Stimulated activated CD8-positive, alpha-beta memory T cell treated with anti-CD3 and anti-CD28 coated beads, Interleukin-4, amount 100 ng/mL, for 48 hours (primary cell): ENCODE measurements at places on chromosomes 2 and 18.

GRCh38 chr2:19810148-19810547 is 91.6 kb downstream of the TTC32 start:
- no peak for DNase-seq

DNA sequence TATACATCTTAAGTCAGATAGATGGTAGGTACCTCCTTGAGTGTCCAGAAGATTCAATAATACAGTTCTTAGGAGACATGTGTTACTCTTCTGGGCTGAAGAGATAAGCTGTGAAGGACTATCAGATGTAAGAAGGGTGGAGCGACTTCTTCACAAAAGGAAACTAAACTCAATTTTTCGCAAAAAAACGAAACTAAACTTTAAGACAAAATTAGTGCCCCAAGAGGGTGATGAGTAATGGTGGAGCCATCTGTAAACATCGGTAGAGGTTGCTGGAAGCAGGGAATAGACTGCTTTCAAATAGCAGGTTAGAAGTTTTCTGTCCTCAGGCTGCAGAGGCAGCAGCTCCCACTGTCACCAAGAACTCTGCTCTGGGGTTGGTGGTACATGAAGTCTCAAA is 111.6 kb upstream of the TACR1 start:
- DNase-seq: no peak

- no peak for DNase-seq
These were observed 16.5 kb downstream of the SPATA3 start for GRCh38 chr2:231012463-231012862.

- no peak for DNase-seq
These were observed 114.1 kb downstream of the RND3 start for GRCh38 chr2:150373374-150373773.

DNA sequence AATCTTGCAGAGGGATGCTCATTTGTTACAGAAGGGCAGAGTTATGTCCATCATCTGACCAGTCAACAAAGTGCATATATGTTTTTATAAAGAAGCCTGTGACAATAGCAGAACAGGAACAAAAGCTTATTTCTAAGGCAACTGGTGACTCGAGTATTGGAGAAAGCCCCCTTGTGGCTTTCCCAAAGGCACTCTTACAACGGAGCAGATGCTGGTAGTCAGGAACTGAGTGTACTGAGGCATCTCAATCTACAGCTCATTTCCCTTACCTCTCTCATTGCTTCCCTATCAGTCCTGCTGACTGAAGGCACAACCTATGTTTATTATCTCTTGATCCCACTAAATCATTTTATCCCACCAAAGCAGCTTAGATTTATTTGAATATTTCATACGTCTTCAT is 557.1 kb upstream of the CHAC2 start:
- no peak for DNase-seq

DNA sequence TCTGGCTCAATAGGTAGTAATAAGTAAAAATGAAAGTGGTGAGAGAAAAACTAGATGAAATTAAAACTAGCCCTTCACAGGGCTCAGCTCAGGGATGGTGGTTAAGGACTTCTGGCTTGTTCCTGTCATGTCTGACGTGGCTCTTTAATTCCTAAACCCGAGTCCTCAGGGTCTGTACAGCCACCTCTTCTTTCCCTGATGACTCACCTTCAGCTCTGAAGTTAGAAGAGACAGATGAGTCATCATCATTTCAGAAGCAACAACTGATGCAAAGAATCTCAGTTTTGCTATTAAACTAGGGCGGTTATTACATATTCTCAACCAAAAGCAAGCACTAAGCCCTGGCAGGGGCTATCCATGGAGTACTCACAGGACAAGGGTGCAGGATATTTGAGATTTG is 24.0 kb upstream of the ITGB6 start:
- DNase-seq: no peak

DNA sequence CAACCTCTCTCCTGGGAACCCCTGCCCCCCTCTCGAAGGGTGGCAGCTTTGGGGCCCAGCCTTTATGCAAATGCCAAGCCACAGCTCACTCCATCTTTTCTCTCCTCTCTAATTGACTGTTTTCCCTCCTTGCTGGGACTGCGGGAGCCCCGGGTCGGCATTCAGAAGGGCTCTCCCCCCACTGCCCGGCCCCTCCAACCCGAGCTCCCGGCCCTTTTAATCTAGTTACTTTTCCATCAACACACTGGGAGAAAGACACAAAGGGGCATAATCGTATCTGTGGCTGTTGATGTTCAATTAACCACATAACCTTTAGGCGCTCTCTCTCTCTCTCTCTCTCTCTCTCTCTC is 95.4 kb downstream of the INHBB start:
- no peak for DNase-seq

GRCh38 chr2:237688081-237688480 is 60.7 kb downstream of the LRRFIP1 start:
- no peak for DNase-seq

GRCh38 chr2:186714611-186715010 is 20.8 kb downstream of the FAM171B start:
- no peak for DNase-seq

DNA sequence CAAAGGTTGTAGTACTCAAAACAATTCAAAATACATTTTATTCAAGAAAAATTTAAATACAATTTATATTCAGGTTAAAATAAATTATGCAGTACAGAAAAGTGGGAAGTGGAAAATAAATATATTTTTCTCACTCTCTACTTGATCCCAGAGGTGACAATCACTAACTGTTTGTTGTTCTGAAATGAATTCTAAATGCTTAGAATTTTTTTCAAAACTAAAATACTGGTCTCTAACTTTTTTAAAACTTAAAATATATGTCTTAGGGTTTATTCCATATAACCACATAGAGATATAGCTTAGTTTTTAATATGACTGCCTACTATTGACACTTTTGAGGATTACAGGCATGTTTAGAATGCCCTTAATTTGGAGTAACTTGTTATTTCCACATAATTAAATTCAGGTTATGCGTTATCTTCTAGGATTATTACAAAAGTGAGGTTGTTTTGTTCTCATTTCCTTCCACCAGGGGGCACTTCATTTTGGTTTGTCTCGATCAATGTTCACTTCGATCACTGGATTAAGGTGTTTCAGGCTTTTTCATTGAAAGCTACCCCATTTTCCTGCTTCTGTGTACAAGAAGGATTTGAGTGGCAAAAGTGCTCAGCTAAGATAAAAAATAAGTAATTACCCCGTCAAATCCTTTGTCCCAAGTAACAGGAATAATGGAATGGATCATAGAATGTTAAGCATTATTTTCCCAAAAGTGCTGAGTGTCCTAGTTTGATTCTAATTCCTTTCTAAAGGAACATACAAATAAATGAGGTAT is 27.1 kb upstream of the TFPI start:
- no peak for DNase-seq

DNA sequence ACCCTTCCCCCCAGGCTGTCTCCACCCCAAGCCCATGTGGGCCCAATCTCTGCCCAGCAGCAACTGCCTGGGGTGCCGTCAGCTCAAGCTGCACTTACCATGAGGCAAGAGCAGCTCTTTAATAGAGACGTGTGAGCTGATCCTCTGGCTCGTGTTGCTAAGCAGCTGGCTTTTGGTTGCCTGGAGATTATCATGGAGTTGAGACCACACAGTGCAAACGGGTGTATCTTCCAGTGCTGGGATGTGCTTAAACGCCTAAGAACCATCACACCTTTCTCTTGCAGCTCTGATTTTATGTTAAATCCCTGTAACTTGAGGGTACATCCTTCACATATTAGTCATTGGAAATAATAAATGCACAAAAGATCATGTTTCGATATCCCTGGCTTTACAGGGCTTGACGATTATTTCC is 271.1 kb downstream of the PRKCE start:
- DNase-seq: no peak

DNA sequence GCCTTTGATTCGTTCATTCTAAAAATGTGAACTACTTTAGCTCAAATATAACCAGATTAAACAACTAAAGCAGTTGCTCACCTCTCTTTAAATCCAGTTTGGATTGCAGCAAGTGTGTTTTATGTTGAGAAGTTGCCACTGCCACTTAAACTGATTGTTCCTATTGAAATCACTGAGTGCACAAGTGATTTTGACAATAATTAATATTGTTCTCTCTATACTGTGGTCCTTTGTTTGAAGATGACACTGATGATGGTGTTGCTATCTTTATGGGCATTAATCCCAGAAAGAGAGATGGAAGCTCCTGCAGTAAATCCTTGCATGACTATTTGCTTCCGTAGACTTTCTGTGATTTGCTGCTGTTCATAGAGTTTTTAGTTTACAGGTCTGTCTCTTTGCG is 251.4 kb upstream of the ZEB2 start:
- no peak for DNase-seq

GRCh38 chr18:79982736-79983135 is 5.6 kb downstream of the TXNL4A start:
- peak; percentile 59 for DNase-seq

DNA sequence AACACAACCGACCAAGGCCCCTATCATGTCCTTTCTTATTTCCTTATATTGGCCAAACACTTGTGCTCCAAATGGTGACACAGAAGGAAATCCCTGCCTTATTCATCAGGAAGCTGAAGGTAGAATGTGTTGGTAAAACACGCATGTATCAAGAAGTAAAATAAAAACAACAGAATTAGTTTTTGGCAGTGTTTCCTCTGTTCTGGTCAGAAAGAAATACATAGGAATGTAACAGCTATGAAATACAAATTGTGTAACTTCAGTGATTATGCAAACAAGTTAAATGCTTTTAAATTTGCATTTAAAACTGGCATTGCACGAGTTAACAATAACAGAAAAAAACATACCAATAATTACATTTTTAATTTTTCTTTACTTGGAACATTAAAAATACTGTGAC is 19.3 kb downstream of the ST6GAL2 start:
- no peak for DNase-seq

DNA sequence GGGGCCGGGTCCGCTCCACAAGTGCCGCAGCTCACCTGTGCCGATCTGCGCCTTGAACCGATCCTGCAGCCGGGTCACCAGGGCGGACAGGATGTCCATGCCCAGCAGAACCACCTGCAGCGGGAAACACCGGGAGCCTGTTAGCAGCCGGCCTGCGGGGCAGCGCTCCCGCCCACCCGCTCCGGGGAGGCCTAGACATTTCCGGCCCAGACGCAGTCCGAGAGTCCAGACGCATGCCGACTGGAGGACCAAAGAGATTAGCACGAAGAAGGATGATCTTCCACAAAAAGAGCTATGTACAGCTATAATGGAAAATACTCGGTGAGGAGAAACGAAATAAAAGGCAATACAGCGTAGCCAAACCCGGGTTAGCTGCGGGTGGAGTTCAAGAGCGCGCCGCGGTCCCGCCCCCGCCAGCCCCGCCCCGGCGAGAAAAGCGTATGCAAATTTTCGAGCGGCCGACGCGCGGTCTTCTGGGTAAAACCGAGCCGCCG is 421 bp upstream of the RNU4ATAC start:
- peak; percentile 89 for DNase-seq

DNA sequence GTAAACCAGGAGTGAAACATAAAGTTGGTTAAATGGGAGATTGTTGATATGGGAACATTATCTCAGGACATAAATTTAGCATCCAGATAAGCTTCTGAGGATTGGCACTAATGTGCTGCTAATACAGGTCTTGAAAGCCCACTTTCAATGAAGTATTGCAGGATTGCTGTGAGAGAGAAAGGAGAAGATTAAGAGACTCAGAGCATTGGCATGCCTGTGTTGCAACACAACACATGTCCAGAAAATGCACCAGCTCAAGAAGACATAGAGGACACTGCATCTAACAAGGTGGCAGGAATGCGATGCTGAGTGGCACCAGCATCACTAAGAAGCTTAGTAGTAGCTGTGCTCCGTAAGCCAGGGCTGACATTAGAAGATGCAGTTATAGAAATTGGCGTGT is 728.9 kb downstream of the SUCLG1 start:
- DNase-seq: no peak

DNA sequence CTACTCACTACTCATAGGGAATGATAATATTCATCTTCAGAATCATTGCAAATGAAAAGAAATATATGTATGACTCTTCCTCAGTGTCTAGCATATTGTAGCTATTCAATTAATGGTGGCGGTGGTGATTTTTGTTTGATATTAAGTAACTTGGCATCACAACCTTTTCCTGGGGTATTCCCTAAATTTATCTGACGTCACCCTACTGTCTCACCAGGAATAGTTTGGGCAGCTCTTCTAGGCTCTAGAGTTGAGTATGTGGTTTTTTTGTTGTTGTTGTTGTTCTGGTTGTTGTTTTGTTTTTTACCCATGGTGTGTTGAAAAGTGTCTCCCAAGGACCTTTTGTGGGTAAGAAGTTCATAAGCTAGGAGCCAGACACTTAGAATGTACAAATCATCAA is 1320.3 kb upstream of the LRRTM1 start:
- no peak for DNase-seq

GRCh38 chr2:175606010-175606841 is 395.8 kb downstream of the LNPK start:
- DNase-seq: no peak

GRCh38 chr2:182642328-182642727 is 73.7 kb upstream of the DNAJC10 start:
- peak; percentile 44 for DNase-seq

GRCh38 chr2:29426354-29426753 is 311.1 kb downstream of the CLIP4 start:
- no peak for DNase-seq

DNA sequence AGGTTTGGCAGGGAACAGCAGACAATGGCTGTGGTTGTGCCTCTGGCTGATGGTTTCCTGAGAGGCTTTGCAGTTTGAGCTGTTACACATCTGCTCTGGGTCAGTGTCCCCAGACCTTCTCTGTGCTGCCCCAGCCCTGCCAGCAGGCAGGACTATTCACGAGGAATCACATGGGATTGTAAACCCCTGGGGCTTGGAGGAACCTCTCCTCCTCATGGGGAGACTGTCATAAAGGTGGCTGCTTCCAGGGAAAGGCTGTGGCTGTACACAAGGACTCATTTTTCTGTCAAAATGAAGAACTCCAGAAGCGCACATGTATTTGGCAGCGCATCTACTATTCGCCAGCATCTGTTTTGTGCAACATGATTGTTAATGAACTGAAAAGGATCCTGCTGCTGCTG is 142.6 kb upstream of the CYP1B1 start:
- DNase-seq: no peak

- DNase-seq: no peak
These were observed 559.9 kb upstream of the ID2 start for GRCh38 chr2:8121826-8122513.

- no peak for DNase-seq
These were observed 25.9 kb upstream of the STEAP3 start for GRCh38 chr2:119197529-119198239.

DNA sequence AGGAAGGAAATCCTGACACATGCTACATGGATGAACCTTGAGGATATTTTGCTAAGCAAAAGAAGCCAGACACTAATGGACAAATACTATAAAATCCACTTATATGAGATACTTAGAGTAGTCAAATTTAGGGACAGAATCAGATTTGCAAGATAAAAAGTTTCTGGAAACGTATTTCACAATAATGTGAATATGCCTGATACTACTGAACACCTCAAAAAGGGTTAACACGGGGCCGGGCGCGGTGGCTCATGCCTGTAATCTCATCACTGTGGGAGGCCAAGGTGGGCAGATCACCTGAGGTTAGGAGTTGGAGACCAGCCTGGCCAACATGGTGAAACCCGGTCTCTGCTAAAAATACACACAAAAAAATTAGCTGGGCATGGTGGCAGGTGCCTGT is 1.7 kb upstream of the RMC1 start:
- no peak for DNase-seq
